ENCODE measurements at places on chromosomes 3 and 15.

DNA sequence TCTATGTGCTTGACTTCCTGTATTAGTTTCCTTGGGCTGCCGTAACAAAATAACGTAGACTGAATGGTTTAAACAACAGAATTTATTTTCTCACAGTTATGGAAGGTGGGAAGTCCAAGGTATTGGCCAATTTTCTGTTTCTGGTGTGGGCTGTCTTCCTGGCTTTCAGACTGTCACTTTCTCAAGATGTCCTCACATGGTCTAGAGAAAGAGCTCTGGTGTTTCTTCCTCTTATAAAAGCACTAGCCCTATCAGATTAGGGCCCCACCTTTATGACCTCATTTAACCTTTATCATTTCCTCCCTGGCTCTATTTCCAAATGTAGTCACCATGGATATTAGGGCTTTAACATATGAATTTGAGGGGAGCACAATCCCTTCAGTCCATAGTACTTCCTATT, 54.6 kb downstream of the SPRED1 start:
- DNase-seq, result peak; percentile 51

DNA sequence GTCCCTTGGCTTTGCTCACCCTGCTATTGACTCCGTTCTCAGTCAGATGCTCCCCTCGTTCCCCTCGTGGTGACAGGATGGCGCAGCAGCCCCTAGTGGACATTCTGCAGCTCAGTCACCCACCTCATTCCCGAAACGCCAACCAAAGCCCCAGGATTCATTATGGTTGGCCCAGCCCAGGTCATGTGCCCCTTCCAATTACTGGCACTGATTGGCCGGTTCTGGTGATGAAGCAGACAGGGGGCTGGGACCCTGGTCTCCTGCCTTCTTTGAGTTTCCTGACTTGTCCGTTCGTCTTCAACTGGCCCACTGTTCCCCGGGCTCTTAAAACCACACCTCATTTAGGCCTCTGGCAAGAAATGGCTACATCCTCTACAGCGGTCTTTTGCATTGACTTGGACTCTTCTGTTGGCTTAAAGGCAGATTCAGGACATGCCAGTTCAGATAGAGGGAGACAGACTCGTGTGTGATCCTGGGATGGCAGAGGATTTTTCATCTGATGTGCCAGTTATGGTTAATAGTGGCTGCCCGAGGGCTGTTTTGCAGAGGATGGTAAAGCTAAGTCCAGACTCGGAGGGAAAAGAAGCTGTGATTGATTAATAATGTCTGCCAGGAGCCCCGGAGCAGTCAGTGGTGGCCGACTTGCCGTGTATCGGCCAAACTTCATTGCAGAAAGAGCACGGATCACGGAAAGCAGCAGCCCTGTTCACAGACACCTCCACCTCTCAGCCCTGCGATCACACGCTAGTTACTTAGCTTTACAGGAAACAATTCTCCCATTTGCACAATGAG, 37.8 kb downstream of the LSM3 start:
- peak; percentile 87 for DNase-seq

DNA sequence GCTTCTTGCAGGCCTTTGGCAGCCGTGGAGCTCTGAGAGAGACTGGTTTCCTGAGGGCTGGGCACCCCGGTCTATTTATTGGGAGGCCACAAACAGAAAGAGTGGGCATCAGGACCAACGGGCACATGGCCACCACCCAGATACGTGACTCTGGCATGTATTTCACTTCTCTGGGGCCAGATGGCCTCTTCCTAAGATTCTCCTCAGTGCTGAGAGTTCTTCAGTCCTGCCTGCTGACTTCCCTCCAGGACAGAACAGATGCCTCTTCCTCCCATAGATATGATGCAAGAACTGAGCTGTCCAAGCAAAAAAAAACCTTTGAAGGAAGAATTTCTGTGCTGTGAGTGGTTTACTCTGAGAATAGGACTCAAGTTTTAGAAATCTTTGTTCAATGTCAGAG, 107.7 kb downstream of the IGF2BP2 start:
- DNase-seq, result no peak

DNA sequence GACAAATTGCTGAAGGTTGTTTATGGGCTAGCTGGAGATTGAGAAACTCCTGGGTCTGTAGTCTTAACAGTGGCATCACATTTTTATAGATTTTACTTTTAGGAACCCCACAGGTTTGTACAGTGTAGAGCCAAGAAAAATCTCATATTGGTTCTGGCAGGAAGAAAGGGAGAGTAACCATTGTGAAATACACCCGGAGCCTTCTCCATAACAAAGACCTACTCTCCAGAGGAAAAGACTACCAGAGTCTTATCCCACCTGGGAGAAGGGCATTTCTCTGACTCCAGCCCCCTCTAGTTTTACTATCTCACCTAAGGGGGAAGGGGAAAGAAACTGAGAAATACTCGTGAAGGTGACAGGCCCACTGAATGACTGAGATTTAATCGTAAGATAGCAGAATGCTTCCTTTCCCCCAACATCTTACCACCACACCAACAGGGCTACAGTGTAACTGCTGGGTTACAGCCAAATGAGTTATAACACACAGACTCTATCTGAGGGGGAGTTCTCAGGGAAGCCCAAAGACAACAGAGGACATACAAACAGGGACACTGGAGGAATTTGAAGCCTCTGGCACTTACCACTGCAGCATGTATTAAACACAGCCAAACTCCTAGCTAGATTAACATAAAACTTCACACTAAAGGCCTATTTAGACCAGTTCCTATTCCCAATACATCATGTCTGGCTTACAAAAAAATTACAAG, 56.1 kb downstream of the SYN2 start:
- DNase-seq, result no peak

GRCh38 chr3:162729686-162730085, 1233.1 kb downstream of the OTOL1 start:
- no peak for DNase-seq

DNA sequence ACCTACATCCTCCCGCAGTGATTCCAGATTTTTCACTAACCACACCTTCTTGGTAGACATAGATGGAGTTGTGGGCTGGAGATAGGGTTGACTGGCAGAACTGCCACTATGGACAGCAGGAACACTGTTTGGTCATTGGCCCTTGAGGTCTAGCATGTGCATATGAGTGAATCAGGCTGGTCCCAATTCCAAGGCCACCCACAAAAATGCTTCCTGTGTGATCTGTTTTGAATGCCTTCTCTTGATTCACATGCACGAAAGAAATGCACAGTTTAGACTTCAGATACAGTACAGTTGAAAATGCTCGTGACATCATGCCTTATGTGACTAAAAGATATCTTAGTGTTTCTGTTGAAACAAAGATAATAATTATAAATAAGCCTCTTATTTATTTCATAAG, 285.8 kb upstream of the SEMA6D start:
- no peak for DNase-seq

DNA sequence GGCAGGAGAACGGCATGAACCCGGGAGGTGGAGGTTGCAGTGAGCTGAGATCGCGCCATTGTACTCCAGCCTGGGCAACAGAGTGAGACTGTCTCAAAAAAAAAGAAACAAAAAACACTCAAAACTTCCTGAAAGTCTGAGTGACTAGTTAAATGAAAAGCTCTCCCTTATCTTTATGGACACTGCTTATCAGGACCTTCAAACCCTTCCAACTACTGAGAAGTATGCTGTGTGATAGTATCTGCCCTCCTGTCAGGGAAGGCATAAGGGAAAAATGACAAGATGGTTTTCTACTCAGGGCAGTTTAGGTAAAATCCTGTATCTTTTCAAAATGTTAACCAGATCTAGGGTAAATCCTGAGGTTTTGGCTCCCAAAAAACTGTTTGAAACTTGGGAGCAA, 21.8 kb downstream of the EMC7 start:
- DNase-seq, result peak; percentile 31

DNA sequence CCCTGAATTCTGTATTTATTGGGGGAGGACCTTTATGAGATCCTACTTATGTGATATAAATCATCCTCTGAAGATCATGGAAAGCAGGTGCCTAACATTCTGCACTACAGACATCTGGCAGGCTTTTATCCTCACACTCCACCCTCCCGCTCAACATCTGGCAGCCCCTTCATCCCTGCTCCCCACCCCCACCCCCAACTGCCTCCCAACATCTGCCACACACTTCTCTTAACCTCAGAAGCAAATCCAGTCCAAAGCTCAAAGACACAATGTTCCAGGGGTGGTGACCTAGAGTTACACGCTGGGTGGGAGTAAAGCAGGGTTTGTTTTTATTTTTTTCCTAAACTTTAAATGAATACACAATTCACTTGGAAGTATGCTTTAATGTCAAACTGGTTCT, 184.5 kb upstream of the ATP11B start:
- DNase-seq, result no peak

- no peak for DNase-seq
Measured at GRCh38 chr3:9078561-9079240, 115.4 kb upstream of the RAD18 start.

GRCh38 chr3:190892395-190892902, 30.0 kb upstream of the GMNC start:
- no peak for DNase-seq

- no peak for DNase-seq
Measured at GRCh38 chr3:27905625-27906024, 183.5 kb upstream of the EOMES start.

GRCh38 chr3:56930706-56931105, 129.0 kb upstream of the ARHGEF3 start:
- no peak for DNase-seq

DNA sequence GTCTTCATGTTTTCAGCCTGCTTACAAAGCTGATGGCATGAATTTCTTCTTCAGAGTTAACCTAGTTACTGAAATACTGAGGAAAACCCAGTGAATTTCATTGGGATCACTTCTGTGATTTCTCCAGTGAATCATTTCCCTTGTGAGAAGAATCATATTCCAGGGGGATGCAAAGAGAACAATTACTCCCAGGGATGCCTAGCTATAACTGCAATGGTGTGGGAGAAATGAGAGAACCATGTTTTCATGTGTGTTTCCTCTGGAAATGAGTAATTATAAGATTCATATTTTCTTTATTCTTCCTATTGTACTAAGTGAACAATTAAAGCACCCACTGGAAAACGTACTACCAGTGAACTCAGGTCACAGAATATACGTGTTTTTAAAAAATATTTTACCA, 485.4 kb downstream of the GRM7 start:
- DNase-seq, result no peak

- DNase-seq, result no peak
Measured at GRCh38 chr3:17986348-17986816, 244.0 kb upstream of the TBC1D5 start.

DNA sequence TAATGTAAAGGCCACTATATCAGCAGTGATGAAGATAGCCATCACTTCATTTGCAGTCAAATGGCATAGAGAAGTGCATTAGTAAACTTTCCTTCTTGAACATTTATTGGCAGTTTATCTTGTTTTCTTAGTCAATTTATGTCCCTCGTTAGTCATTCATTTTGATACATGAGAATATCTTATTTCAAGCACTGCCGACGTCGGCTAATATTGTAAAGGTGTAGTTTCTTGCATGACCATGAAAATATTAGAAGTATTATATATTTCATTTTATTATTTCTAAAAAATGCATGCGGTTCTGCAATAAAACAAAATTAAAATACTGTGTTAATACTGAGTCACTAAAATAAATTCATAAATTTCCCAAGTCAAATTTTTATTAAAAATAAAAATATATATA, 751.6 kb upstream of the ROBO1 start:
- DNase-seq, result no peak

DNA sequence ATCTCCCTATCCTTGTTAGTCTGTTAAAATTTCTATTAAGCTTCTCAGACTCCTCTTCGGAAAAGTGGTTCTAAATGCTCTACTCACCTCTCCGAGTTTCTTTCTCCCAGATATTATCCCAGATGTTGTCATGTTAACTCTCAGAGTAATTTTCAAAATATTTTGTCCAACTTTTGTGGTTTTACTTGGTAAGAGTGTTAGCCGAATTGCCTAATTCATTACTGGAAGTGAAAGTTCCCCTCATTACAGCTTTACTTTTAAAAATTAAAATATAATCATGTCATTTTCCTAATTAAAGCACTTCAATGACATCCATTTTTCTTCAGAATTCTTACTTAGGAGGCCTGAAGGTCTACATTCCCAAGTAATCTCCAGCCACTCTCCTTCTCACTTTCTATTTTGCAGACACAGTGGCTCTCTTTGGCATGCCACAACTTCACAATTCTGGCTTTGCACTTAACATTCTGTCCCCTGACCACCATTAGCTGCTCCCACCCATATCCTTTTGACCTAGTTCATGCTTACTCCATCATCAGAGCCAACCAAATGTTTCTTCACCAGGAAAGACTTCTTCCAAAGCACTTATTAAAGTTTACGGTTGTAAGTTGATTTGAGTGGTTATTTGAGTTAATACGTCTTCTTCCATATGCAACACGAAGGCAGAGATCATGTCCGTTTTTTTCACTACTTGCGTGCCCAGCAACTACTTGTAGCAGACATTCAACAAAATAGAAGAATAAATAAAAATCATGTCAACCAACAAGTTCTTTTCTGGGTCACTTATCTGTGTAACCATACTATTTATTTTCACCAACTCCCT, 10.2 kb upstream of the TIPARP start:
- no peak for DNase-seq

All from hematopoietic multipotent progenitor cell treated with erythropoietin and hydrocortisone succinate and interleukin-3 and kit ligand, for 6 days (in vitro differentiated cells).